ENCODE measurements at places on chromosomes 7 and 10.

GRCh38 chr7:71193099-71193810 lies 61.3 kb downstream of the GALNT17 start:
- no peak for DNase-seq

DNA sequence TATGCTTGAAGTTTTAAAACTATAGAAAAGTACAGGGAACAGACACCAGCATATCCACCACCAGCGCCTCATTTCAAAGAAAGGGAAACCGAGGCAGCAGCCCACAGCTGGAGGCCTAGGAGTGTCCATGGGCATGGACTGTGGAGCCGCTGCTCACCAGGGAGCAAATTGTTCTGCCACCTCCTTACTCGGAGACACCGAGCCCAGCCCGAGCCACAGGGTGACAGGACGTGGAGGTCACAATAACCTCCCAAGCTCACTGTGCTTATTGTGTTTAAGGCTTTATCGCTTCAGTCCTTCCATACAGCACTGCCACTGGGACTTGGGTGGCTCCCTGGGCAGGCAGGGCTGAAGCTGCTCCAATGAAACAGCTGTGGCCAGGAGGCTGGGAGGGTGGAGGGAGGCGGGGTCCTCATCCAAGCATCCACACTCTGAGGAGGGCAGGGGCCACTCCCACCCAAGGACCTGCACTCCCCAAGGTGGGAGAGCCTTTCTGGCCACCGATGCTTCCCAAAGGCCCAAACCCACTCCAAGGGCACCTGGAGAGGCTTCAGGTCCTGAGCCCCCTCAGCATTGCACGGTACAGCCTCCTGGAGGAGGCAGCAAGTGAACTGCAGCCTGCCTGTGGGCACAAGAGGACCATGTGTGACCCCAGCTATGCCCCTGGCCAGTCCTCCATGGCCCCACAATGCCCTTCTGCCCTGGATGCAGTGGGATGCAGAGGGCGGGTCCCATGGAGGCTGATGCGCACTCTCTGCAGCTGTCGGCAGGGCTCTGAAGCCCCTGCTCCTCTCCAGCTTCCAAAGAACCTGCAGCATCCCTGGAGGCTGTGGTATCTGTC lies 38.7 kb upstream of the RET start:
- no peak for DNase-seq

- no peak for DNase-seq
These were observed 8.4 kb downstream of the ABCB1 start for GRCh38 chr7:87592300-87592699.

GRCh38 chr7:49885593-49886285 lies 112.3 kb downstream of the VWC2 start:
- no peak for DNase-seq

DNA sequence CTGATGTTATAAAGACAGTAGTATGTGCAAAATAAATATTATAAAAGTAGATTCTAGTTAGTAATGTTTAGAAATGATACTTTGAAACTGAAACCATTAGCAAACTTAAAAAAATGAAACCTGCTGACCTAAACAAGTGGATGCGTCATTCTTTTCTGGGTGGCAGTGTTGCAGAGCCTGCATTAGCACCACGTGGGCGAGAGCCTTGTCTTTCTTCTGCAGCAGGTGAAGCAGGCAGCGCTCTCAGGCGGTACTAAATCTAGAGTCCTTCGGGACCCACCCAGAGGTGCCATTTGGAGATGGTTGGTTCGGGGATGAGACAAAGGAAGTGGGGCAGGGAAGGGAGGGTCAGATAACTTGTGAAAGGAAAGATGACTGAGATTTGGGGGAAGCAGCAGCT lies 759.1 kb upstream of the IGFBP3 start:
- DNase-seq, result no peak

DNA sequence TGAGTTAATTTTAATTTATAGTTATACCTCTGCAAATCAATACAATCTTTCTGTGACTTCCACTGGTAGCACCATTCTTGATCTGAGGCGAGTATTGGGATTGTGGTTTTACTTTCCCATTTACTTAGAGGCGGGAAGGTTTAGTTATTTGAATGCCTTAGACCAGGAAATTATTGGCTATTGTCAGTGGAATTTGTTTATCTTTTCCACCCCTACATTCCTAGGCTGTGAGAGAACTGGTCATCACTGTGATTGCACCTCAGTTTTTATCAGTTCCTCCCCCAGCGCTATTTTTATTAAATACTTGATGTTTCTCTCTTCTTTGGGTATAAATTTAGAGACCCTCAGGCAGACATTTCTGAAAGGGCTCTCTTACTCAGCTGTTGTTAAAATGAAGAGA lies 29.9 kb downstream of the CDK14 start:
- DNase-seq, result no peak

DNA sequence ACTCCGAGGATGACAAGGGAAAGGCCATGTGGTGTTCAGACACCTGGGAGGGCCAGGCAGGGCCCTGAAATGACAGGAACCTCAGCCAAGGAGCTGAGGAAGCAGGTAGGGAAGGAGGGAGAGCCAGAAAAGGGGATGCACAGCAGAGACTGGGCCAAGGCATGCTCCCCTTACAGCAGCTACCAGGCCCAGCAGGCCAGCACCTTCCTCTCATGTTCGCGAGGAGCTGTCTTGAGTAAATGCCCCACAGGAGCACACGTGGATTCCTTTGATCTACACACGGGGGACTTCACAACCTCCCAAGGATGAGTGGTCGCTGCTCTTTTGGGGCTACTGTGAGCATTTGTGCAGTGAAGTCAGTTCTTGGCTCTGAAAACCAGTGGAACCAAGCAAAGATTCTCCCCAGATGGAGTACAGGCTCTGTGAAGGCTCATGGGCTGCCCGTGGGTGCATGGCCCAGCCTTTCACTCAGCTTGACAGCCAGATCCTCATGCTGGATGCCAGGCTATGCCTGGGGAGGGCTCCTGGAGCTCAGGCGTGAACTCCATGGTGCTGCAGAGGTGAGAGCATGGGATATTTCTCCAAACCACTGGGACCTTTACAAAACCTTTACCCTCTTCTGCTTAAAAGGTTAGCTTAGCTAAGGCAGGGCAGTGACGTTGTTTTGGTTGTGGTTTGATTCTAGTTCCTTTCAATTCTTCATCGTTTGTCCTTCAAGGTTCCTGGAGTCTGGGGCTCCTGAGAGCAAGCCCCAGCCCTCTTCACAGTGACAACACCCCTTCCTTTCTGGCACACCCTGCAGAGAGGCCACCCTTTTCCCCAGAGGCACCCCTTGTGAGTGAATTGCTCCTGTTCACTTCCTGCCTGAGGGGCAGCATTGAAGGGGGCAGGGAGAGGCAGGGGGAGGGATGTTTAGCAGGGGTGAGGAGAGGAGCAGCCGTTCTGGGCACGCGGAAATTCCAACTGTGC lies 74.2 kb upstream of the ZPBP start:
- DNase-seq, result no peak

DNA sequence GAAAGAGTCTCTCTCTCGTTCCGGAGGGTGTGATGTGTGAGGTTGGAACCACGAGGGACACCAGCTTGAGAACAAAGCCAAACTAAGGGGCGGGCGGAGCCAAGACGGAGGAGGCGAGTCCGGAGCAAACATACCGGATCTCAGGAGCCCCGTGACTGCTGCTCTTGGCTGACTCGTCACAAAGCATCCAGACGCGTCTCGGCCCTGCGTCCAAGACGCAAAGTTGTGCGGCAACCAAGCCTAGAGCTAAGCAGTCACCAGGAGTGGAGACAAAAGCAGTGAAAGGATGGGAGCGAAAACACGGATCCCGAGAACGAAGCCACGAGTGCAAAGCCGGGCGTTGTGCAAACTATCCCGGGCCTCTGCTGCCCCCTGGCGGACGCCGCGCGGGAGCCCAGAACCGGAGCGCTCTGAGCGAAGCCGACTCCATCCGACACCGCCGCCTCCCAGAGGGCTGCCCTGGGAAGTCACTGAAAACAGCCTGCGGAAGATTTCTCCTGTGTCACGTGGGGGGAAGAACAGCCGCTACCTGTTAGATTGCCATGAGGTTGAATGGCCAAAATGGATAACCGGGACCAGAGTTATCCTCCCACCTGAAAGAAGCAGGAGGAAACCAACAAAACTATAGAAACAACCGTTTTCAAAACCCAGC lies 46.4 kb upstream of the TMEM72 start:
- DNase-seq, result peak; percentile 75

- DNase-seq, result no peak
These were observed 10.6 kb upstream of the LYZL2 start for GRCh38 chr10:30639946-30640786.

GRCh38 chr7:69283421-69283820 lies 314.9 kb upstream of the AUTS2 start:
- no peak for DNase-seq

DNA sequence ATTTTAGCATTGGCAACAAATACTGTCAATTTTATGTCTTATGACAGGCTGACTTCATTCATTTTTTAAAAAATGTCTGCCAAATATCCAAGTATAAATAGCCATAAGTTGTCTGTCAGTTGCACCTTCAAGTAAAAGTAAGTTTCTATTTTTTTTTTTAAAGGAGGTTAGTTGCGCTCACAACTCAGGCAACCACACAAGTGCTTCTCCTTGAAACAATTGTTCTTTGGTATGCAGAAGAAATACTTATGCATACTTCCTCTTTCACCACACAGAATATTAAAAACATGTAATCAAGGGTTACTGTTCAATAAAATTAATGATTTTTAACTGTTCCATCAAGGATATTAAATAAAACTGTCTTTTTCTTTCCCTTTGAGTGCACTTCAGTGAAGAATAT lies 97.9 kb downstream of the RTKN2 start:
- no peak for DNase-seq

GRCh38 chr7:69443136-69443535 lies 155.1 kb upstream of the AUTS2 start:
- no peak for DNase-seq

- DNase-seq, result no peak
These were observed 180.9 kb downstream of the ANK3 start for GRCh38 chr10:60208676-60209269.

- DNase-seq, result no peak
These were observed 3.0 kb downstream of the ZCCHC24 start for GRCh38 chr10:79442171-79443040.

DNA sequence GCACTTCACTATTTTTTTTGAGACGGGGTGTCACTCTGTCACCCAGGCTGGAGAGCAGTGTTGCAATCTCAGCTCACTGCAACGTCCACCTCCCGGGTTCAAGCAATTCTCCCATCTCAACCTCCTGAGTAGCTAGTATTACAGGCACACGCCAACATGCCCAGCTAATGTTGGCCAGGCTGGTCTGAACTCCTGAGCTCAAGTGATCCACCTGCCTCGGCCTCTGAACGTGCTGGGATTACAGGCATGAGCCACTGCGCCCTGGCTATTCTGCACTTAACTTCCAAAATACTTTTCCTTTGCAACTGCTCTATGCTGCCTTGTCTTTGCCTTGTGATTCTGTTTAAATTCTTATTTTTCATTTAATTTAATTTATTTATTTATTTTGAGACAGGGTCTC lies 67.0 kb upstream of the ZNF479 start:
- DNase-seq, result no peak

DNA sequence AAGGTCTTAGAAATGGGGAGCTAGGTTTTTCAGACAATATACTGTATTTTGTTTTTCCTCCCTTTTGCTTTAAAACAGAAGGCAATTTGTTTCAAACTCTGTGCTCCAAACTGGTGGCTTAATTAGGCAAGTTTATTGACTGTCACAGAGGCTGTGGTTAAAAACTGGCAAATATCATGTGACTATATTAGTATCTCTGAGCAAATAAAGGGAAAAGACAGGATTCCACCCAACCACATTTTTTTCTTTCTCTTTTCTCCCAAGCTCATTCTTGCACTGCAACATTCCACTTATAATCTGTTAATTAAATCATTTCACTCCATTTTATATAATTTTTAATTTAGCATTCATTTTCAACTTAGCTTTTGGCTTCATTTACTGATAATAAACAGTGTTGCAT lies 615.8 kb downstream of the AUTS2 start:
- no peak for DNase-seq

GRCh38 chr10:33352175-33352574 lies 17.7 kb upstream of the NRP1 start:
- no peak for DNase-seq

DNA sequence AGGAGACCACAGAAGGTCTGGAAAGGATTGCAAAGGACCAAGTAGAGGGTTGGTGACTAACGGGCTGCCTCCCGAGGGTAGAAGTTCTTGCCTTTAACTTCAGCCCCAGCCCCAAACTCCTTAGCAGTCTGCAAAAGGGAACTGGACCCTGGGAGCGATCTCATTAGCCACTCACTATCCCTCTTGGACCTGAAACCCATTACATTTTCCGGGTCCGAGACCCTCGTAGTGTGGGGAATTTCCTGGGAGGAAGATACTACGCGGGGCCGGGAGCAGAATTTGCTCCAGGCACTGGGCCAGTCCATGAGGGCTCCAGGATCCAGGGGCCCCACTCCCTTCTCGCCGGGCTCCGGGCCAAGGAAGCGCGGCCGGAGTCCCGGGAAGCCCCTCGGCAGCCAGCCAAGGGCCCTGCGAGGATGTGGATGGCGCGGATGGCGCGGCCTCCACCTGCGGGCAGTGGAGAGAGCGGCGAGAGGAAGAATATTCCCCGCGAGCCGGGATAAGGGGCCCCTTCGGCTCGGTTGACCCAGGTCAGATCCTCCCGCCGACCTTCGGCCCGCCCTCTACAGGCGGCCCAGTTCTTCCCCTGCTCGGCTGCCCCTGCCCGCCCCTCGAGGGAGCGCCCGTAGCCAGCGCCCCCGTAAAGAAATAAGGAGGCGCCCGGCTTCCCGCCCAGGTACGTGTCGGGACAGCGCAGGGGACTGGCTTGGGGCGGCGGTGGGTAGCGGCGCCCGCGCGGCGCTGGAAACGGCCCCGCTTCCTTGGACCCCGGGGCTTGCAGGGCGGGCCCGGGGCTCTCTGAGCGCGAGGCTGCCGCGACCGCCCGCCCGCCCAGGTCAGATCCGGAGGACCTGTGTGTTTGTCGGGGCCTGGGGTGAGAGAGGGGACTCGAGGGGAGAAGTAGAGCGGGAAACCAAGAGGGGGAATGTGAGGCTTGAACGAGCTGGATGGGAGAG lies at the start of gene MYO3A:
Gene MYO3A, plus strand, starts transcription at position 577 of the 956 bp plus-strand sequence. CDS start 17,882 bp downstream, outside the sequence.
- no peak for DNase-seq

DNA sequence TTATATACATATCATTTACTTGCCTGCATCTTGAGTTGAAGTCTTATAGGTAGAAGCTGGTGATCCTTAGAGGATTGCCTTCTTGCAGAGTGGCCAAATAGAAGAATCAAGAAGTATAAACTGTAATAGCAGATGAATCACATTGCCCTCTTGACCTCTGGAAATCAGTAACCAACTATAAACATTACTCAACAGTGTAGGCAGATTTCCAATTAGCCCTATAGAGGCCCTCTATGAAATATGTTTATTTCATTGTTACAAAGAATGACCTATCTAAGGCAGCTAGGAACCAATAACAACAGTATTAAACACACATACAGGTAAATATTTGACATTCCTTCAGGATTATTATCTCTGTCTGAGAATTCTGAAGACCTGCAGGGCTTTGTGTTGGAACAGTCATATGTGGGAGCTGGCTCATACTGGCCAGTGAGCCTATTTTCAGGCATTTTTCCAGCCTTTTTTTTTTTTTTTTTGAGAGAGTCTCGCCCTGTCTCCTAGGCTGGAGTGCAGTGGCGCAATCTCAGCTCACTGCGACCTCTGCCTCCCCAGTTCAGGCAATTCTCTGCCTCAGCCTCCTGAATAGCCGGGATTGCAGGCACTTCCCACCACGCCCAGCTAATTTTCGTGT lies 7.2 kb upstream of the SRI start:
- DNase-seq, result no peak
